ENCODE measurements at places on chromosomes 12 and 14.

DNA sequence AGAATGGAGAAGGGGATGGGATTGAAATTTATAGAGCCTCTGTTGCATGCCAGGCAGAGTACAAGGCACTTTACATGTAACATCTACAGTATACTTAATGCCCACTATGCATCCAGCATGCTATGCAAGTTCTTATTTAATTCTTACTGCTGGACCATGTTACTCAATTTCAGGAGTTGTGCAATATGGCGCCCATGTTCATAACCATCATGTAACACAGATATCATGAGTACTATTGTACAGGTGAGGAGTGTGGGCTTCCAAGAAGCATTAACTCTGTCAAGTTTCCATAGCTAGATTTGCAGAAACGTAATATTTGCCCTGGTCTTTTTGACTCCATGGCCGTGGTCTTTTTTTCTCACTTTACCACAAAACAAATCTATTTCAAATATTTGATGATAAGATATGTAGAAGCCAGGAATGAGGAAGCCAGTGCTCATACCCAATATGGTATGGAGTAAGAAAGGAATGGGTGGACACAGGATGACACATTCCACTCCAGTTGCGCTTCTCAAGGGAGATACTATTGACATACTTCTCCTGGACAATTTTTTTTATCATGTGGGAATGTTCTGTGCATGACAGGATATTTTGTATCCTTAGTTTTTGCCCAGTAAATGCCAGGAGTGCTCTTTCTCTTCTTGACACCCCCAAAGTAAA is 191.8 kb downstream of the C12orf75 start:
- peak; percentile 98 for DNase-seq

DNA sequence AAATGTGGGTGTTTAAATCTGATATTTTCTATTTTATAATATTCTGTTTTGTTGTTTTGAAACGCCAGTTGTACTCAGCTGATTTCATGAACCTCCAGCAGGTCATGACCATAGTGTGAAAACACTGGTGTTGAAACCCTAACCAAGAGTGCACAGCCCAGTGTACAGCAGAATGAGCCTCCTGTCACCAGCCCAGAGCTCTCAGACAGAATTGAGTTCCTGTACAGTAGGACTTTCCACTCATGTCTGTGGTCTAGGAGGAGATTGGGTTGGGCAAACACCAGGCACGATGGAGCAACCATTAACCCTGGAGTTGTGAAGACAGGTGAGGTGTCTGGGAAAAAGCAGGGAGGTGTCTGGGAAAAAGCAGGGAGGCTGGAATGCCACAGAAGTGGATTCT is 908.8 kb downstream of the VRK1 start:
- no peak for DNase-seq

DNA sequence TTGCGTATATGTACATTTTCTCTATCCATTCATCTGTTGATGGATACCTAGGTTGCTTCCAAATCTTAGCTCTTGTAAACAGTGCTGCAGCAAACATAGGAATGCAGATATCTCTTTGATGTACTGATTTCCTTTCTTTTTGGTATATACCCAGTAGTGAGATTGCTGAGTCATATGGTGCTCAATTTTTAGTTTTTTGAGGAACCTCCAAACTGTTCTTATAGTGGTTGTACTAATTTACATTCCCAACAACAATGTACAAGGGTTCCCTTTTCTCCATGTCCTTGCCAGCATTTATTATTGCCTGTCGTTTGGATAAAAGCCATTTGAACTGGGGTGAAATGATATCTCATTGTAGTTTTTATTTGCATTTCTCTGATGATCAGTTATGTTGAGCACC is 44.3 kb downstream of the PELI2 start:
- DNase-seq: no peak

GRCh38 chr14:98951521-98952152 is 320.4 kb downstream of the BCL11B start:
- DNase-seq: no peak

DNA sequence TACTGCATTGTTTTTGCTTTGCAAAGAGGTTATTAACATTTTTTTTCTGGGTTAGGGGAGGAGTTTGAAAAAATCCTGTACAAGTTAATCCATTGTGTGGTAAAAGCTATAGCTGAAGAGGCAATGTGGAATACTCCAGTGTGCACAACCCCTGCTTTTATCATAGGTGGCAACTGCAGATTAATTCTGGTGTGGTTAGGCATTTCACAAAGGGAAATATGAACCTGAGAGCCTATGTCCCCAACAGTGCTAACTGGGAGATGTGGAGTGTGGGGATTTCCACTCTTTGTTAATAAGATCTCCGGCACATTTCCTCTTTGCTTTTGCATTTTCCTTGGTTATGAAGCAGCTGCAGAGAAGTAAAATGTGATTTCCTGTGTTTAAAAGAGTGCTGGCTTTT is 33.6 kb downstream of the PRORP start:
- peak; percentile 51 for DNase-seq

- DNase-seq: peak; percentile 78
Measured at GRCh38 chr14:51386983-51387735, 147.1 kb downstream of the TMX1 start.

DNA sequence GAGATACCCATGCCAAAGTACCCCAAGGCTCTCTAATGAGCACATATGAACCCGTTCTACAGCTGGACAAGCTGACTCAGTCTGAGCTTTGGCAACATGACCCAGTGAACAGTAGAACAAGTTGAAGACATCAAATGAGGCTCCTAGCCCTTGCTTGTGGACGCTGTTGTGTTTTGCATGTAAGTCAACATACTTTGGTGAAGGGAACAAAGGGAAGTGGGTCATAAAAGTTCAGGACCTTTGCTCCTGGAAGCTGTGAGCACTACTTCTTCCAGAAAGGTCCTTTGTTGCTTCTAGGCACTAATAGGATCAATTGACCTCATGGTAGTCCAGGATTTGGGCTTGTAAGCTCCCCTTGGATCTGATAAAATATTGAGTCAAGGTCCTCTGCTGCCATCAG is 613.5 kb upstream of the TBX3 start:
- no peak for DNase-seq

DNA sequence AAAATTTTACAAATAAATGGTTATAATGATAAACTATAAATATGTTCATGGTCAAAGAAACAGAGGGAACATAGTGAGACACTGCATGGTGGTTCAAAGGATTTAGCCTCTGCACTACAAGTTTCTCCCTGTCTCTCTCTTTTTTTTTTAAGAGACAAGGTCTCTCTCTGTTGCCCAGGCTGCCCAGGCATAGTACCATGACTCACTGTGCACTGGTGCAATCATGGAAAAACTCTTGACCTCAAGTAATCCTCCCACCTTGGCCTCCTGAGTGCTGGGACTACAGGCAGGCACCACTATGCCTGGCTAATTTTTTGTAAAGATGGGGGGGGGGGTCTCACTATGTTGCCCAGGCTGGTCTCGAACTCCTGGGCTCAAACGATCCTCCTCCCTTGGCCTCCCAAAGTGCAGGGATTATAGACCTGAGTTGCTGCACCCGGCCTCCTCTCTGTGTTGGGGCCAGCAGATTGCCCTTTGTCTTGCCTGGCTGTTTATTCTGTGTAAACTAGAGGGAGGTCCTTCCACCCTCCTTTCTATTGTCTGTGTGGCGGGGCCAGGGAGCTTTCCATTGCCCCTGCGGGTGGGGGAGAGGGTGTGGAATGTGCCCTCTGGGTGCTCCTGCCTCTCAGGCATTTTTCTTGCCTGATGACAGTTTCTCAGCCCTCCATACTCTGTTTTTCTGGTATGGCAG is 22.1 kb downstream of the MTHFD1 start:
- DNase-seq: peak; percentile 63

Data from EH (cell line).